ENCODE measurements at places on chromosomes 13 and 19.

GRCh38 chr13:25739376-25739775 is 312.4 kb downstream of the SHISA2 start:
- DNase-seq: no peak

DNA sequence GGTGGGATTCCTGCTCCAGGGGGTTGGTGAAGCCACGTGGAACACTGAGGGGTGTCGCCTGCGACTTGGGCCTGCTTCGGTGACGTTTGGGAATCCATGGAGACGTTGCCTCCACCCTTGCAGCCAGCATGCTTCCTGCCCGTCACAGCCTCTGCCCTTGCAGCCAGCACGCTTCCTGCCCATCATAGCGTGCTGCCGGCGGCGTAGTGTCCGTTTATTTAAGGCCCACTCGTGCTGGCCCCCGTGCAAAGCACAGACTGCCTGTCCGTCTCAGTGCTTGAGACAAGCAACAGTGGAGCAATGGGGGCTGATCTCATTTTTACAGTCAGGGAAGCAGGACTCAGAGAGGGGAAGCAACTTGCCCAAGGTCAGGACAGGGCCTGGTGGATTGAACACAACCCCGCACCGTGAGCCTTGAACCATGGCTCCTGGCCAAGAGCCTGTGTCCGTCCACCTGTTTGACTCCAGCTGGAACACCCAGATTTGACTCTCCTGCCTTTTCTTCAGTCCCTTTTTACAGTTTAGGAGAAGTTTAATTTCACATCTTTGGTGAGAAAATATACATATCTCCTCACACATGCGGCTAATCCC is 149.6 kb downstream of the TEX29 start:
- no peak for DNase-seq

- DNase-seq: no peak
These were observed 5.3 kb downstream of the CATSPERG start for GRCh38 chr19:38340927-38341326.

DNA sequence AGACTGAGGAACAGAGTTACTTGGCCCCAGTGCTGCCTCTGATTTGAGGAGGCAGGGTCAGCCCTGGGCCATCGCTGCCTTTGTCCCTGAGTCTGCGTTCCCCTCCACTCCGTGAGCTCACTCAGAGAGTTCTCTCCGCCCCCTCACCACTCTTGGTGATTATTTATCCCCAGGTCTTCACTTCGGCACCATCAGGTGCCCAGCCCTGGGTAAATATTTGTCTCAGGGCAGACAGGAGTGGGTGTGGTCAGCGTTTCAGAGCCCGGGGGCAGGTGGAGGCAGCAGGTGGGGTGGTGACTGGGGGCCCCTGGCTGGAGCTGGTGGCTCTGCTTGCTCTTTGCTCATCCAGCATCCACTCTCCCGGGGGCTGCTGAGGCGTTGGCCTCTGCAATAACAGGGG is 20.6 kb downstream of the PPP1R37 start:
- no peak for DNase-seq

- DNase-seq: no peak
These were observed 63.9 kb downstream of the ZIC5 start for GRCh38 chr13:99907627-99908026.

DNA sequence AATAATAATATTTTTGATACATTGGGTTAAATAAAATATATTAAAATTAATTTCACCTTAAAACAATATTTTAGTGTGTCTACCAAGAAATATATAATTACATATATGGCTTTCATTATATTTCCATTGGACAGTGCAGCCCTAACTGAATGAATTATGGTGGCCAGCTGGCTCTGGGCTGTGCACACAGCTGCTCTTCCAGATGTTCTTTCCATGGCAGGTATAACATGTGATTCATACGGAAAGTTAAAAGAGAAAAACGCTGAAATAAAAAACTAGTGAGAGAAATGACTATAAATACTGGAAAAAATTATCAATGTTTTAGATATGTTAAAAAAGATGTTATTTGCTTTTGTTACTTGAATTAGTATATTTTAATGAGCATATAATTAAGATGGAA is 216.3 kb downstream of the RGCC start:
- no peak for DNase-seq

GRCh38 chr13:76023652-76024051 is 387.5 kb downstream of the LMO7 start:
- DNase-seq: no peak

- DNase-seq: no peak
These were observed 332.2 kb downstream of the MYO16 start for GRCh38 chr13:108961542-108962125.

- no peak for DNase-seq
These were observed 33.1 kb downstream of the DCLK1 start for GRCh38 chr13:36098080-36098479.

DNA sequence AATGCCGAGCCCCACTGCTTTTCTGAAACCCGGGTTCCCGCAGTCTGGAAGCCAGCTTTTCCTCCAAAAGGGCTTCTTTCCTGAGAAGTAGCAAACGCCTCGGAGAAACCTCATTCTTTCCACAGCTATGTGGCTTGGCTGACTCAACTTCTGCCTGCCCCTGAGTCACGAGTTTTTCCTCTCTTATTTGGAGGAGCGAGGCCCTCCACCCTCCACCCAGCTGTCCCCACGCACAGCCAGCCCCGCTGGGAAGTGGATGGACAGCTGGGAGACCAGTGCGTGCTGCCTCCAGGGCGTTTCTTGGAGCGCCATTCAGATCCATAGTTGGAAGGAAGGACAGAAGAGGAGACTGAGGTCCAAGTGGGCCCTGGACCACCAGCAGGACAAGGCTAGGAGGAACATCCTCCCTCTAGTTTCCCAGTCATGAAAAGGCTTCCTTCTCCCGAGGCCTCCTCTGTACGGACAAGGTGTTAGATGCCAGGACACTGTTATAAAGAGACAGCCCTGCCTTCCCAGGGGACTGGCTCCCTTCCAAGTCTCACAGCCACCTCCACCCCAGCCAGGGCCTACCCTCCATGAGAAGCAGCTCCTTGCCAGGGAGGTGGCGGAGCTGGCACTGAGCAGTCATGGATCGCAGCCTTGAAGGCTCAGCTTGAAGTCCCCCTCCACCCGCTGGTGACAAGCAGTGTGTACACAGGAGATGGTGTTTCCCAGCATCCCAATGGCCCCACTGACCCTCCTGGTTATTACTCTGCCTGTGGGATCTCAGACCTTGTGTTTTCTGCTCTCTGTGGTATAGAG is 2.5 kb upstream of the PLEKHF1 start:
- DNase-seq: no peak

DNA sequence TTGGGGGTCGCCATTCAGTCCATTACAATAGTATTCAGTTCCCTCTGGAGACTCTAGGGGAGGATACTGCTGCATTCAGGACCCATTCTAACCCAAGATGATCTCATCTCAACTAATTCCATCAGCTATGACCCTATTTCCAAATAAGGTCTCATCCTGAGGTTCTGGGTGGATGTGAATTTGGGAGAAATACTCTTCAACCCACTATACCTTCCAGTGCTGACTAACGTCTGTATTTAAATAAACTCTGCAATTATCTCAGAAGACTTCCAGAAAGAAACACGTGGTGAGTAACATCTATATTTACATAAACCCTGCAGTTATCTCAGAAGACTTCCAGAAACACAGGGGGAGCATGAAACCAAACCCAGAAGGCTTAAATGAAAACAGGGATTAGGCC is 1300.7 kb downstream of the PCDH9 start:
- DNase-seq: no peak

GRCh38 chr13:26253262-26253786 is 605 bp upstream of the CDK8 start:
- DNase-seq: no peak

GRCh38 chr19:8697671-8698432 is 743 bp downstream of the ACTL9 start:
- DNase-seq: no peak

- no peak for DNase-seq
These were observed 13.2 kb upstream of the UQCR11 start for GRCh38 chr19:1618157-1619093.

DNA sequence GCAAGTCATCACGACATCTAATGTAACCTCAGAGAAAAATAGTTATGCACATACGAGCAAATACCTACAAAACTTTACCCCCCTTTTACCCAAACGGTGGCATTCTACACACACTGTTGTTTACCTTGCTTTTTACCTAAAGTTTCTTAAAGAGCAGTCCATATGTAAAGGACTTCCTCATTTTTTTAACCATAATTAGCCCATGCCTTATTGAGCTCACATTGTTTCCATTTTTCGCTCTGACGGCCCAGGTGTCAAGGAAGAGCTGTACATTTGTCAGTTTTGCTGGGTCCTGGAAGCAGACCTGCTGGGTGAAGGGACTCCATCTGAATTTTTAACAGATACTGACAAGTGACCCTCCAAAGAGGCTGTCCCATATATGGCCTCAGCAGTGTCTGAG is 89.4 kb downstream of the STK24 start:
- DNase-seq: no peak

GRCh38 chr19:48333467-48334384 is 8.4 kb downstream of the EMP3 start:
- peak; percentile 86 for DNase-seq

DNA sequence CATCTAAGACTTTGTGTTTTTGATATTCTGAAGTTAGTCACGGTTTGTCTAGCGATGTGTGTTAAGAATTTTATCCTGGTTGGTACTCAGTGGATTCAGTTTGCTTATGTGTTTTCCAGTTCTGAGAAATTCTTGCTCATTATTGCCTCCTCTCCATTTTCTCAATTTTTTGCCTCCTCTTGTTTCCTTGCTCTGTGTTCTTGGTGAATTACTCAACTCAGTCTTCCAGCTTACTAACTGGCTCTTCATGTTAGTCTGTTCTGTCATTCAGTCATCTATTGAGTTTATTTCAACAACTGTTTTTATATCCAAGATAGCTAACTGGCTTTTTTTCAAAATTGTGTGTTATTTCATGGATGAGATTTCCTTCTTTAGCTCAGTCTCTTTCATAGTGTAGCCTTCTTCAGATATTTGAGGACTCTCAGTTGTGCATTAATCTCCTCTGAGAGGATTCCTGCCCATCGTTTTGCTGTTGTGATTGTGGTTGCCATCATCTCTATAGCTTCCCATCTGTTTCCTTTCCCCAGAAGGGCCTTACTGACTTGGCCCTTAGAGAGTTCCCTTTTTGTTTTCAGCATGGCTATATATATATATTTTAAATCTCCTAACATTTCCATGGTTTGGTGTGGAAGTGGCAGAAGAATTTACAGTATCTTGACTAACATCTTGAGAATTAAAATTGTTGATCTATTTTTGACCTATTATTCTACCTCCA is 6.2 kb downstream of the SETDB2 start:
- no peak for DNase-seq

DNA sequence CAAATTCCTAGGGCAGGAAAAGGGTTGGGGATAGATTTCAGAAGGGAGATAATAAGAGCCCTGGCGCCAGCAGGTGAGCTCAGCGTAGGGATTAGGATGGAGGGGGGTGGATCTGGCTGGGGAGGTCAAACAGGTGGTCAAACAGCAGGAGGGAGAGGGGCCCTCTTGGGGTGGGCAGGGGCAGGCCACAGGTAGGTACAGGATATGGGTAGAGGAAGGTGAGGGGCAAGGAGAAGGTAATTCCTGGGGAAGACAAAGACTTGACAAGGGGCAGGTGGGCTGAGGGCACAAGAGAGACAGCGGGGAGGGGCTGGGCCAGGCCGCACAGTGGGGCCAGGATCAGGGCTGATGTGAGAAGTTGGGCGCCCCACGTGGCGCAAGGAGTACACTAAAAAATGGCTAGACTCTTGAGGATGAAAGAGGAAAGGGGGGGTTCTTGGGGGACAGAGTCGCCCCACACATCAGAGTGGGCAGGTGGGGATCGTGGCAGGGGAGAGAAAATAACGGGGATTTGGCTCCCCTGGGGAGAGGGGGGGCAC is 713 bp downstream of the KRI1 start:
- DNase-seq: no peak

DNA sequence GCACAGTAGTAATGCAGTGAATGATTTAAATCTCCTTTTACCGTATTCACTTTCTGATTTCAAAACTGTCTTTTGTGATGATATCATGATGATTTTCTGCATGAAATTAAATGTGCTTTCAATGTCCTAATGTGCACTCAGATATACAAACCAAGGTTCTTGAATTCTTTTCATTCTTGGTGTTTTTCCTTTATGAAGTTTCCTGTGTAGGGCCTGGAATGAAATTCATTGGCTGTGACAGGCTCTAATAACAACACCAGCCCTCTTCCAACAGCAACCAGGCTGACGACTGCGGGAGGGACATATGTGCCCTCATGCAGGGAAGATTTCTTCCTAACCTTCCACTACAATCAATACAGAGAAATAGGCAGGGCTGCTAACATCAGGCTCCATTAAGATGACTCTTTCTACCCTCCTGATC is 1052.0 kb downstream of the DIAPH3 start:
- DNase-seq: no peak

DNA sequence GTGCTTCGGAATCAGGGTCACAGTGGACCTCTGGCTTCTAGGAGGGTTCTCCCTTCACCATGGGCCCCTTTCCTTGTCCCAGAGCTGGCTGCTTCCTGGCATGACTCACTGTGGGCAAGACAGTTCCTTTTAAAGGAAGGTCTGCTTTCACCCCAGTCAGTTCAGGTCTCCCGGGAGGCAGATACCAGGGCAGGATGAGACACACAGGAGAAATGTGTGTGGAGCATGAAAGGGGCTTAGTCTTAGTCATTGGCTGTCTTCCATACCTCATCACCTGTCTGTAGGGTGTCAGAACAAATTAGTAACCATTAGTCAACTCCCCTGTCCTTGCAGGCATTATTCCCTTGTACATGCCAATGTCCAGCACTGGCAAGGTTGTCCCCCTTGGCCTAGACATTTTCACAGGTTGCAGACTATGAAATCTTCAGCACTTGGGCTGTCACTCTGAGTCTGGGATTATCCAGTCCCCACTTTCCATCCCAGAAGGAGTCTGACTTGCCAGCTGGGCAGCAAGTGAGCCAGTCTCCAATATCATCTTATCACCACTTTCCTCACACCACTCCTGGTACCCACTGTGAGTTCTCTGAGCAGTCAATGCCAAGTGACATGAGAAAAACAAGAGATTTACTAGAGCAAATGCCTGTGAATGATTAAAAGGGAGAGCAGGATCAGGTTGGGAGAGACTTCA is 76.8 kb upstream of the MEDAG start:
- DNase-seq: no peak

DNA sequence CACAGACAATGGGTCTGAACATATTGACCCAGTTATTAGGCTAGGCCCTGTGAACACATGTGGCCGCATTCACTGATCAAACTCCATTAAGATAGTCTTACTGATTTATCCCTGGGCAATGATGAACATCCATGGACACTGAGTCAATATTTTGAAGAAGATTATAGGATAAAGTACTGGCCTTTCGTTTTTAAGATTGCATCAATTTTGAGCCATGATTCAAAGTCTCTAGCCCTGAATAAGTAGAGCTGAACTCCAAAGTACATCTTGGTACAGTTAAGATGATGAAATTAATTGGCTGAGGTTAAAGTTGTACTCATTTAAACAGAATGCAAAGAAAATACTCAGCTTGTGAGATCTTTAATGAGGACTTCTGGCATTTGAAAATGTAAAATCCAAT is 1581.9 kb downstream of the EFNB2 start:
- DNase-seq: no peak

- DNase-seq: peak; percentile 31
These were observed at the start of gene EML2 for GRCh38 chr19:45638930-45639729. TSS of gene EML2 (minus strand) at chr19:45639397. CDS start at chr19:45639376, 21 bp downstream.
